HTR-8/SVneo (cell line): ENCODE measurements at places on chromosomes 2 and 18.
A peak's percentile ranks its signal among the peaks of the same experiment; 100 is the strongest.

GRCh38 chr2:223513771-223514455 is 88.2 kb downstream of the SCG2 start:
- no peak for DNase-seq

GRCh38 chr2:43798300-43798699 is 24.5 kb downstream of the DYNC2LI1 start:
- DNase-seq = peak; percentile 35

GRCh38 chr18:31680433-31680811 is 4.0 kb downstream of the B4GALT6 start:
- no peak for DNase-seq

GRCh38 chr18:59265246-59265973 is 7.8 kb downstream of the RAX start:
- no peak for DNase-seq

- DNase-seq = no peak
These were observed 43.1 kb downstream of the MAP4K4 start for GRCh38 chr2:101740555-101740964.

GRCh38 chr2:234289834-234290590 is 206.9 kb downstream of the ARL4C start:
- no peak for DNase-seq

DNA sequence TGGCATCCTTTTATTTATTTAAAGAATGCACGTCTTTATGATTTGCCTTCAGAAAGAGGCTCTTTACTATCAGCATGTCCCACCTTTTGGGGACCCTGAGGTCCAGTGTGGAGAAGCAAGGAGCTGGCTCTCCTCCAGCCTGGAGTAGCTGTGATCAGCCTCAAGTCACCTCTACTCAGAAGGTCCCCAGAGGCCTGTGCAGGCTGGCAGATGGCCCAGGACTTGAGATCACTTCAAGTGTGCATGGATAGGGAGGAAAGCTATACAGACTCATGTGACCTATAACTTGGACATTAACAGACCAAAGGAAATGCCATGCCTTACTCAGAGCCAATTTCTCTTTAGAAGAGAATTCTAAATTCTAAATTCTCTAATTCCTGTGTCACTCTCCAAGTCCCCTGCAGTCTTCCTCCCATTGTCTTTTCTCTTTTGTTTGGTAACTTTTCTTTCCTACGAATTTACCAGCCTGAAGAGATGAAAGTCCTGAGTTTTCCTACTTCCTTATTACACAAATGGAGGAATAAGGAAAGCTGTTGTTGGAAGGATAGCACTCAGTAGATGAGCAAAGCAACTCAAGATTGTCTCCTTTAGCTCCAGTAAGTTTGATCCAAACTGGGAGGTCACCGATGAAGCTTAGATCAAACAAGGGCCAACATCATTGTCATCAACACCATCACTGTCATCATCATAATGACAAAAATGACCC is 163.9 kb downstream of the GFPT1 start:
- no peak for DNase-seq
